Peyer's patch (tissue), 4 donors: ENCODE measurements at places on chromosomes 16 and 17. TPM values are rescaled to one million over a fixed set of nuclear protein-coding genes. Genes with fewer than 3 reads are reported as not detected.
A peak's percentile ranks its signal among the peaks of the same experiment; 100 is the strongest.

KRTAP4-1 gene
- total RNA-seq: not detected

CPHXL2 gene
- not detected for total RNA-seq

CCL7 gene
- total RNA-seq: not detected

ORC6 gene
- total RNA-seq: 5.7 TPM

DNA sequence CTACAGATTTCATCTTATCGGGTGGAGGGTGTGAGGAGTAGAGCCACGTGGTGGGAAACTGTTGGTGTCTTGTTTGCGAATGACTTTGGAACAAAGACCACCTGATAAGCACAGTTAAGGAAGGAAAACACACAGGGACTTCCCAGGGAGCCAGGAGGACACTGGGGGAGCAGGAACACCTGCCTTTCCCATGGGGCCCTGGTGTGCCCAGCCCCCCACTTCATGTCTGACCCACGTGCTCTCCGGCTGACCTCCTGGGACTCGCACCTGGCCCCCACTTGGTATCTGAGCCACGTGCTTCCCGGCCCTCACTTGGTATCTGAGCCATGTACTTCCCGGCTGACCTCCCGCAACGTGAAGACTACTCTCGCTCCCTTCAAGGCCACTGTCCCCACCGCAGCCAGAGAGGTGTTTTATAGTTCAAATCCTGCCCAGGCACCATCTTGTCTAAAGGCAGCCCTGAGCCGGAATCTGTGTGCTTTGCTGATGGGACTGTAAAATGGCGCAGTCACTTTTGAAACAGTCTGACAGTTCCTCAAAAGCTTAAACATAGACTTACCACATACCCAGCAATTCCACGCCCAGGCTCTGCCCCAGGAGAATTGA is 5.4 kb upstream of the CSNK1D start:
- no peaks in the 10 kb centered on the region for H3K36me3 ChIP-seq
- DNase-seq: no peak
- H3K4me1 ChIP-seq: no peaks in the 10 kb centered on the region
- no peaks in the 10 kb centered on the region for H3K27me3 ChIP-seq
- no peak overlapping the region for H3K27ac ChIP-seq

GRCh38 chr17:38667787-38668122 is 7.0 kb downstream of the EPOP start:
- no peak overlapping the region for H3K27ac ChIP-seq
- DNase-seq: no peak
- no peak overlapping the region for H3K4me3 ChIP-seq
- H3K27me3 ChIP-seq: no peaks in the 10 kb centered on the region
- H3K4me1 ChIP-seq: no peaks in the 10 kb centered on the region

- H3K4me1 ChIP-seq: no peaks in the 10 kb centered on the region
- no peak overlapping the region for H3K27ac ChIP-seq
- H3K27me3 ChIP-seq: no peaks in the 10 kb centered on the region
- DNase-seq: no peak
Observed at GRCh38 chr16:49635591-49636581, 220.0 kb downstream of the ZNF423 start.

DNA sequence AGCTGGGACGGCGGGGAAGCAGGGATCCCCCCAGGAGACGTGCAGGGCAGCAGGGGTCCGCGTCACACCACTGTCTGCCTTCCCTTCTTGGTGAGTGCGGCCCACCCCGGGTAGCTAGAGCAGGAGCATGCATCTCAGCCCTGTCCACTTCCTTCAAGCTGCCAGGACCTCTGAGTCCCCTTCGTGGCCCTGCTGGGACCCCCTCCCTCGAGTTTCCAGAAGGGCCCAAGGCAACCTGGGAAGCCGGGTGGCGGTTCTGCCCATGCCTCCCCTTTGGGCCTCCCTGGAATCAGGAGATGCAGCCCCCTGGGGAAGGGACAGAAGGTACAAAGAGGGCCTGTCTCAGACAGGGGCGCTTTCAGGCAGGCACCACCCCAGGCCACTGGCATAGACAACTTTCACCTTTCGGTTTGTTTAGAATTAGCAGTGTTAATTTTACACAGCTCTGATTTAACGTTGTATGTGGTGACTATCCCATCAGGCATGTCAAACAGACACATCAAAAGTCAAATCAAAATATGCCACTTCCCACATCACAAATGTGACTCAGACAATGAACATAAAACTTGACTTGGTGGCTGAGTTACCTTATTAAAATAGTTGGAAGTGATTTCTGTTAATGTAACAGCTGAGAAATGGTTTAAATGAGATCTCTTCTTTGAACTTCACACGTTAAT is 94.5 kb upstream of the METRNL start:
- DNase-seq: no peak
- no peak overlapping the region for H3K27ac ChIP-seq
- no peak overlapping the region for H3K4me3 ChIP-seq
- no peaks in the 10 kb centered on the region for H3K36me3 ChIP-seq
- H3K4me1 ChIP-seq: no peaks in the 10 kb centered on the region

DNA sequence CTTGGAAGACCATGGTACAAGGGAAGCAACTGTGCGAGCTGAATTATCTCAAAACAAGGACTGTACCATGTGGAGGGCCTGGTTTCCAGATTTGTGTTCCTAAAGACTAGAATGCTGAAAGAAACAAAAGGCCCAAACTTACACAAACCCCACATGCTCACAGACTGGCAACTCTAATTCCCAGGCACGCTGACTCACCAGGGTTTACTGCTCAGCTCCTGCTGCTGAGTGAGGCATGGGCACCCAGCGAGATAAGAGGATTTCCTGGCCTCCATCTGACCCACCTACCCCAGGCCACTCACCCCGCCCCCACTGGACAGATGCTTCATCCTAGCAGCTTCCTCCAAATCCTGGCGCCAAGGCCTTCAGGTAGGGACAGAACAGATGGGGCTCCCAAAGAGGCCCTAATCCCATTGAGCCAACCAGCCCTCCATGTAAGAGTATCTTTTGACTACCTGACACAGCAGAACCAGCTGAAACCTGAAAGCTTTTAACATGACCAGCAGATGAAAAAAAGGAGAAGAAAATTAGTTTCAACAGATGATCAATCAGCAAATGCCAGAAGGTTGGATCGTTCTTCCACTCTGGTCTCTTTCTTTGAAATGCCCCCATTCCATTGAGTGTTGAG is 33.9 kb downstream of the DCUN1D3 start:
- no peak overlapping the region for H3K27ac ChIP-seq
- no peaks in the 10 kb centered on the region for H3K27me3 ChIP-seq
- no peak overlapping the region for H3K4me3 ChIP-seq
- peaks cover 44% of the 10 kb centered on the region for H3K4me1 ChIP-seq

DNA sequence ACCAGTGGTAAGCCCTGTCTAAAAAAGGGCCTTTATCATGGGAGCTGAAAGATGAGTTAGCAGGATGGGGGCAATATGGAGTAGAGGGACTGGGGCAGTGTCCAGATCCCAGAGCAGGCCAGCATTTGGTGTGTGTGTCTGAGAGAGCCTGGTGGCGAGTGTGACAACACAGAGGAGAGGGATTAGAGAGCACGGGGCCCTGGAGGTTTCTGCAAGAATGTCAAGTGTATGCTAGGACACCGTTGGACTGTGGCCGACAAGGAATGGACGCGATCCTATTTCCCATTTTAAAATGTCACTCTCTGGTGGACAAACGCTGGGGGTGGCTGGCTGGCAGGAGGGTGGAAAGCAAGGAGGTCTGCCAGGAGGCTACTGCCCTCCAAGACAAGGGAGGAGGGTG is 12.4 kb downstream of the TAC4 start:
- H3K4me1 ChIP-seq: no peaks in the 10 kb centered on the region
- H3K27ac ChIP-seq: no peak overlapping the region
- H3K4me3 ChIP-seq: no peak overlapping the region
- H3K36me3 ChIP-seq: no peaks in the 10 kb centered on the region
- DNase-seq: no peak

DNA sequence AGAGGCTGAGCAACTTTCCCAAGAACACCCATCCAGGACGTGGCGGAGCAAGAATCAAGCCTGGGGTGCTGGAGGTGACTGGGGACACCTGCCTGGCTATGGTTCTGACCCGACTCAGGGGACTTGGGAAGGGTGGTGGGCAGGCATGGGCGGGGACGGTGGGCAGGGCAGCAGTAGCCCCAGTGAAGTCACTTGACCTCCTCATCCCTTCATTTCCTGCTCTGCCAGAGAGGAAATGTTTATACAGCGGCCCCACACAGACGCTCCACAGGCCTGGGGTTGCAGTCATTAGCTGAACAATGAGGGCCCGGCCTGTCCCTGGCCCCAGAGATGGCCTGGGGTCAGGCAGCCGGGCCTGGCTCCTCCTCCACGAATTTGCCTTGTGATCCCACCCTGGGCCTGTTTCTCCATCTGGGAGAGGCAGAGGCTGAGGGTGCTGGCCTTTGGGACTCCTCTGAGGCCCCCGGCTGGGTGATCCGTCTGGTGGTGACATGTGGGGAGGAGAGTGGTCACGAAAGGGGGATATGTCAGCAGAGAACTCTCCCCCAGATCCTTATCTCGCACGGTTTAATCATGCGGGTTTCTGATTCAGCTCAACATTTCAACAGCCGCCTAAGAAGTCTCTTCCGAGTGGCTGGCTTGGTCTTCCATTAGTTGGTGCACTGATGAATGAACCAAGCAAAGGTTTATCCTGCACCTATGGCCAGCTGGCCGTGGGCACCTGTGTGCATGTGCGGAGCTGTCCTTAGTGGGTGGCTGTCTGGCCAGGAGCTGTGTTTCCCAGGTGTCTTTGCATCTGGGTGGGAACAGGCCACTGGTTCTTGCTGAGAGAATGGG is 175.9 kb downstream of the IRF8 start:
- H3K36me3 ChIP-seq: no peaks in the 10 kb centered on the region
- H3K4me3 ChIP-seq: no peak overlapping the region
- peak; percentile 43 for DNase-seq
- H3K27me3 ChIP-seq: no peaks in the 10 kb centered on the region

GRCh38 chr16:31043352-31043751 is 10.0 kb downstream of the STX4 start:
- no peak for DNase-seq
- no peak overlapping the region for H3K27ac ChIP-seq
- no peak overlapping the region for H3K4me3 ChIP-seq
- H3K36me3 ChIP-seq: peaks cover 2% of the 10 kb centered on the region

DNA sequence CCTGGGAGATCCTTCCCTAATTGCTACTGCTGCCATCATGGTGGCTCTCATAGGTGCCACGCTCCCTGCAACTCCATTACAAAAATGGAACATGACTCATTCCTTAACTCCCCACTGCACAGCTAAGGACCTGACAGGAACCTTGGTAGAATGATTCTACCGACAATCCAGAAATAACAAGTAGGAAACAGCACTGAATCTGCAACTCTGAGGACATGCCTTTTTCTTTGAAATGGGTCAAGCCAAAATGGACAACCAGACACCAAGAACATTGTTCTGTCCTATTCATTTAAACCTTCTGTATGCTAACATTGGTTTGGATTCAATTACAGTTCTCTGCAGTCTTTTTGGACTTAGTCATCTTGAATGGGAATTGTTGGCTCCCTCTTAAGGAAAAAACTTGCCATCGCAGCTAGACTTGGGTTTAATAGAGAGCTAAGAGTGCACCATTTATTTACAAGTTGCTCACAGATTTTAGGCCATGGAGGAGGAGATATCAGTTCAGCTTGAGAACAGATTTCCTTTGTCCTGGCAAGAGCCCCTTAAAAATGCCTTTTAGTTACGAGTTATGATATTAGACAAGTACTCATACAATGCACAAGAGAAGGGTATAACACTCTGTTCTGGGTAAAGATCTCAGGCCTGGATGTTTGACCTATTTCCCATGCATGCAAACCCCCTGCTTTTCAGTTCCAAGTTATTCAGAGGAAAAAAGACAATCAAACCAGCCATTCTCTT is 20.9 kb upstream of the NSRP1 start:
- H3K27me3 ChIP-seq: no peaks in the 10 kb centered on the region
- H3K4me3 ChIP-seq: no peak overlapping the region
- no peaks in the 10 kb centered on the region for H3K4me1 ChIP-seq
- DNase-seq: no peak

- H3K4me3 ChIP-seq: no peak overlapping the region
- H3K27ac ChIP-seq: no peak overlapping the region
- H3K27me3 ChIP-seq: no peaks in the 10 kb centered on the region
- H3K36me3 ChIP-seq: no peaks in the 10 kb centered on the region
- no peak for DNase-seq
Observed at GRCh38 chr16:87438611-87438985, 46.5 kb downstream of the MAP1LC3B start.

GRCh38 chr17:15930426-15930825 is 14.5 kb upstream of the ADORA2B start:
- H3K36me3 ChIP-seq: no peaks in the 10 kb centered on the region
- no peaks in the 10 kb centered on the region for H3K4me1 ChIP-seq
- H3K27me3 ChIP-seq: no peaks in the 10 kb centered on the region
- no peak for DNase-seq
- no peak overlapping the region for H3K27ac ChIP-seq
